ENCODE measurements at places on chromosomes 4 and X. TPM values are rescaled to one million over a fixed set of nuclear protein-coding genes. Genes with fewer than 3 reads are reported as not detected.

The CACNA1F gene
- 0.20 TPM for total RNA-seq

The TNMD gene
- total RNA-seq, result not detected

The SHISA3 gene
- 0.58 TPM for total RNA-seq

The XIAP gene
- total RNA-seq, result 57.7 TPM

The CT45A10 gene
- not detected for total RNA-seq

The MMRN1 gene
- total RNA-seq, result 12.5 TPM

The GUCY2F gene
- not detected for total RNA-seq

The SLC9B1 gene
- total RNA-seq, result 0.81 TPM

The TRIML2 gene
- total RNA-seq, result 0.26 TPM

The FGF16 gene
- total RNA-seq, result not detected

The ALG13 gene
- 56.9 TPM for total RNA-seq

The ZDHHC9 gene
- 32.9 TPM for total RNA-seq

The C4orf51 gene
- total RNA-seq, result not detected

The MGAT4D gene
- total RNA-seq, result not detected

The PGRMC2 gene
- 113 TPM for total RNA-seq

The SRPX2 gene
- 9.2 TPM for total RNA-seq

The ZCCHC12 gene
- 0.20 TPM for total RNA-seq

The GPR119 gene
- not detected for total RNA-seq

The XAGE1A gene
- not detected for total RNA-seq

The SLC34A2 gene
- total RNA-seq, result 32.1 TPM

The TMEM47 gene
- 27.5 TPM for total RNA-seq

The FRYL gene
- total RNA-seq, result 54.1 TPM

The ZNF732 gene
- total RNA-seq, result not detected

The HAND2 gene
- 104 TPM for total RNA-seq

The DMRTC1B gene
- not detected for total RNA-seq

The PRSS48 gene
- total RNA-seq, result not detected

The PFKFB1 gene
- total RNA-seq, result 0.12 TPM

The UGT2A1 gene
- not detected for total RNA-seq

The FAM47E gene
- total RNA-seq, result 13.8 TPM

The PCDH18 gene
- total RNA-seq, result 23.7 TPM

The MAMLD1 gene
- 1.9 TPM for total RNA-seq

The ALPK1 gene
- total RNA-seq, result 21.3 TPM

The STK26 gene
- total RNA-seq, result 8.4 TPM

The CTAG1A gene
- not detected for total RNA-seq
